ENCODE measurements at places on chromosomes 12 and 14.

DNA sequence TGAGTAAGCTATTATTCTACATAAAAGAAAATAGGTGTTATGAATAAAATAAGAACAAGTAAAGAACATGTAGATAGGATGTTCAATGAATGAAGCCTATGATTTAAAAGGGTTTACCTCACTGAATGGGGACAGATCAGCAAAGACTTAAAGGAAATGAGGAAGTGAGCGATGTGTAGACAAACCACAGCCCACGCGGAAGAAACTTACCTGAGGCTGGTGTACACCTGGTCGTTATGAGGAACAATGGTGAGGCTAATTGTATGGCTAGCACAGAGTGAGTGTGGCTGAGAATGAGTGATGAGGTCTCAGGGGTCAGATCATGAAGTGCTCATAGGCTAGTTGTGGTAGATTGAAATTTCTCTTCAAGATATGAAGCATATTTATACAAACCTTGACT is 221.7 kb downstream of the ALG10B start:
- DNase-seq, result no peak

- DNase-seq, result no peak
Observed at GRCh38 chr12:50707396-50707795, 56.5 kb upstream of the ATF1 start.

GRCh38 chr12:129335773-129336172 is 482.5 kb downstream of the GLT1D1 start:
- no peak for DNase-seq

- peak; percentile 83 for DNase-seq
Observed at GRCh38 chr12:57845478-57846284, 848 bp downstream of the CTDSP2 start.

DNA sequence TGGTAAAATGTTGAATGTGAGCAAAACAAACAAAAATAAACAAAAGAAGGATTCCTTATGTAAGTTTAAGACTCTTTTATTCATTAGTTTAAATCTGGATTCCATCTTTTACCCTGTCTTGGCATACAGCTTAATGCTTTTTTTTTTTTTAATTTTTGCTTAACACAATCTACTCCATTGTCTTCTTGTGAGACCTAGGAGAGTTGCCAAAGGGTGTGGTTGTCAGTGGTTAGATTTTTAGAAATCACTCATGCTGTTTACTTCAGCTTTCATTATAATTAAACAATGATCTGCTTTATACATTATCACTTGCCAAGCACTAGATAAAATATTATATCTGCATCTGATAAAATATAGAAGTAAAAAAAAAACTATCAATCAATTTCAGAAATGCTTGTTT is 77.7 kb upstream of the KITLG start:
- no peak for DNase-seq

GRCh38 chr12:113903381-113903863 is 62.7 kb downstream of the RBM19 start:
- DNase-seq, result no peak

DNA sequence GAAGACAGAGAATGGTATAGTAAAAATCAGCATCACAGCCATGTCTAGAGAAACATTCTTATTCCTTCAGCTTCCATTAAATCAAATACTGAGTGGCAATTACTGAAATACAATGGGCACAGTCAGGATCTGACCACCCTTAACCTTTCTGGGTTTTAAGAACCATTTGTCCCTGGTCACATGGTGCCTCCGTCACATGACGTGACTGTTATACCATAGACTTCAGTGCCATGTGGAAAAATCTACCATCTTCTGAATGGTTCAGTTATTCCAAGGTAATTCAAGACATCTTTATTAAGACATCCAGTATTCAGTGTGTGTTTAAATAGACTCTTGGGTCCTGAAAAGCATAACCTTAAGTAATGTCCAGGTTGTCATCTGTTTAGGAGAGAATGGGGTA is 553.1 kb upstream of the FLRT2 start:
- DNase-seq, result no peak

DNA sequence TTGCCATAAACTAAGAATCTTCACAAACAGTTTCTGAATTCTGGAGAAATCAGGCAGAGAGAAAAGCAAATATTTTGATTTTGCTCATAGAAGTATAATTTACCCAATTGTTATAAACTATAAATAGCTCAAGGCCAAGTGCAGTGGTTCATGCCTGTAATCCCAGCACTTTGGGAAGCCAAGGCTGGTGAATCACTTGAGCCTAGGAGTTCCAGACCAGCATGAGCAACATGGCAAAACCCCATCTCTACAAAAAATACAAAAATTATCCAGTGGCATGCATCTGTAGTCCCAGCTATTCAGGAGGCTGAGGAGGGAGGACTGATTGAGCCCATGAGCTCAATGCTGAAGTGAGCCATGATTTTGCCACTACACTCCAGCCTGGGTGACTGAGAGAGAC is 19.6 kb upstream of the MMP19 start:
- DNase-seq, result no peak

DNA sequence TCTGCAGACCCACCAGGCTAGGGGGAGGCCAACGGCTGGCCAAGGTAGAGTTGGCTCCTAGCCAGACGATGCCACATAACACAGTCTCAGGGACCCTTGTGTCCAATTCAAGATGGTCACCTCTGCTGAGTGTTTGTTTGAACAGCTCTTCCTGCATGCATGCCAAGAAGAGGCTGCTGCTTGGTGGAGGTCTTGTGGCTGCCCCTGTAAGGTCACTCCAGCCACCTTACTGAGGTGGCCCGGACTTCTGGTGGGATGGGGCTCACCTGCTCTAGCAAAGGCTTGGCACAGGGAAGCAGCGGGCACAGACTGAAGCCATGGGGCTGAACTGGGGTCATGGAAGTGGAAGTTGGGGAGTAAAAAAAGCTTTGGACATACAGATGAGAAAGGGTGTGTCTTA is 210.3 kb downstream of the GLT1D1 start:
- no peak for DNase-seq

- DNase-seq, result no peak
Observed at GRCh38 chr12:25054076-25054782, 105.3 kb upstream of the BCAT1 start.

DNA sequence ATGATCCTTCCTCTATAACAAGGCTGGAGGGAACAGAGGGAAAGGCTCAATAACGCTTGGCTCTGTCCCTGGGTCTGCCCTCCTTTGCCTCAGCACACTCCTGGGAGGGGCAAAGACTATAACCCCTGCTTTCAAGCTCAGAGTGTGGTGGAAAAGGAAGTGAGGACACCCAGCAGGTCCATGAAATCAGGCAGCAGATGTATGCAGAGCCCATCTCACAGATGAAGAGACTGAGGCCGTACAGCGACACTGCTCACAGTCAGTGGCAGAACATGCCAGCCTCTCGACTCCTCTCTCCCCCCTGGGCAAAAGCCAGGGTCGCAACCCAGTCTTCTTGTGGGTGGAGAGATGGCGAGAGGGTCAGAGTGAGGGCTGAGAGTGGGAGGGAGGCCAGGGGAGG is 39.8 kb downstream of the SLC6A12 start:
- no peak for DNase-seq

GRCh38 chr14:96826818-96827217 is 29.6 kb downstream of the VRK1 start:
- DNase-seq, result no peak

DNA sequence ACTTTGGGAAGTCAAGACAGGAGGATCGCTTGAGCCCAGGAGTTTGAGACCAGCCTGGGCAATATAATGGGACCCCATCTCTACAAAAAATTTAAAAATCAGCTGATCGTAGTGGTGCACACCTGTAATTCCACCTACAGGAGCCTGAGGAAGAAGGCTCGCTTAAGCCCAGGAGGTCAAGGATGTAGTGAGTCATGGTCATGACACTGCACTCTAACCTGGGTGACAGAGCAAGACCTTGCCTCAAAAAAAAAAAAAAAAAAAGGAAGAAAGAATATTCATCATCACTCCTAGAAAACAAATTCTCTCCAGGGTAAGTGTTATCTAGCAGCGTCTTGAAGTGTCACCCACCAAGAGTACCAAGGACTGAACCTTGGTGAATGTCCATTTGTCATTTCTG is 34.2 kb upstream of the PLXNC1 start:
- no peak for DNase-seq

- peak; percentile 41 for DNase-seq
Observed at GRCh38 chr12:74537126-74537706, 419 bp upstream of the ATXN7L3B start.

DNA sequence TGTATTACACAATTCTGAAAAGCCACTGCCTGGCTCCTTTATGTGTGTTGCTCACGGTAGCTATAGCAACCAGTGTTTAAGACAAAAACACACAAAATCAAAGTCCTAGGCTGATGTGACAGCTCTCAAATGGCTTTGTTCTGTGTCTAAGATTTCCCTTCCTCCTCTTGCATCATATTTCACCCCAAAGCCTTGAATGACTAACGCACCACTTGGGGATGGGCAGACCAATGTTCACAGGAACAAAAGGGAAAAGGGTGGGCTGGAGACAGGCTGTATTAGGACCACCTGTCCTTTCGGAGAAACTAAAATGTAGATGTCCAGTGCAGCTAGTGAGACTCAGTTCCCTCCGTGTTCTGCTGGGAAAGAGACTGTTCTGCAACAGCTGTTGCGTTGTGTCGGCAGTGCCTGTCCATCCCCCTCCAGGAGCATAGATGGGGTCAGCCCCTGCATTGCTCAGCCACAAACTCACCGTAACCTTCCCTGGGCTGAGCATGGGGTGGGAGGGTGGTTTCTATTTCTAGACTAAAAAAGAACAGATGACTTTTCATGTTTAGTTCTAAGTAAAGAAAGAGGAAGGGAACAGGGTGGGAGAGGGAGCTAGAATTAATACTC is 26.8 kb upstream of the DAAM1 start:
- peak; percentile 21 for DNase-seq

DNA sequence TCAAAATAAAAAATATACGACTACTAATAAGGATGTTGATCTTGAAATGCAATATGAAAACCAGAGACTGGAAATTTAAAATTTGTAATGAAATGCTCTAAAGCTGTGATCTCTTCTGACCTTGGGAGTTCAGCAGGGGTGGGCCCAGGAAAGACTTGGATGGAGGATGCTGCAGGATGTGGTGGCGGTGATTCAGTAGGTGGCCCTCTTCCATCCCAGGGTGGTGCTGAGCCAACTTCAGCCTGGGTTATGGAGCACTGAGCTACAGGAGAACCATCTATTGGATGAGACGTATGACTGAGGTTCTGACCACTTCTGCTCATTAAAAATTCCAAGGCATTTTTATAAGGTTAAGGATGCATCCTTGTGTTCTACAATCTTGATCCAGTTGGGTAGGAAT is 6.9 kb upstream of the PDE3A start:
- no peak for DNase-seq

DNA sequence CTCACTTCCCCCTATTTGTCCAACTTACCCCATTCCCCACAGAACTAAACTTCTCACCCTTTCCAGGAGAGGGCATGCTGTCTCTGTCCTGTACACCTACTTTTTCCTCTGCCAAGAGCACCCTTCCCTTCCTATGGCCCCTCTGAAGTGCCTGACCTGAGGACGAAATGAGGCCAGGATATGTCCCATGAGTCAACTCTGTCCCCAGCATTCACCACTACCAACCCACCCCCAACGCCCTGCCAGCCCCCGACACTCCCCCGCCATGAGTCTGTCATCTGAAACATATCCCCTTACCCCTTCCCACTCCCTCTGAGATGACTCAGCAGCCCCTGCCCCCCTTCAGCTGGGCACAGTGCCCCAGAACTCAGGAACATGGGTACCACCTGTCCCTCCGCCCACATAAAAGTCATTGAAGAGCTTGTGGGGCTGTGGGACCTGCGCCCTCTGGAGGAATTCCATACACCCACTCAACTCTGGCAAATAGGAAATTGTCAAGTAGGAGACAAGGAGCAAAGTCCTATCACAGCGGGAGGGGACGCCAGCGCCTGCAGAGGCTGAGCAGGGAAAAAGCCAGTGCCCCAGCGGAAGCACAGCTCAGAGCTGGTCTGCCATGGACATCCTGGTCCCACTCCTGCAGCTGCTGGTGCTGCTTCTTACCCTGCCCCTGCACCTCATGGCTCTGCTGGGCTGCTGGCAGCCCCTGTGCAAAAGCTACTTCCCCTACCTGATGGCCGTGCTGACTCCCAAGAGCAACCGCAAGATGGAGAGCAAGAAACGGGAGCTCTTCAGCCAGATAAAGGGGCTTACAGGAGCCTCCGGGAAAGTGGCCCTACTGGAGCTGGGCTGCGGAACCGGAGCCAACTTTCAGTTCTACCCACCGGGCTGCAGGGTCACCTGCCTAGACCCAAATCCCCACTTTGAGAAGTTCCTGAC is 26.3 kb downstream of the ITGA7 start:
- DNase-seq, result peak; percentile 89

- no peak for DNase-seq
Observed at GRCh38 chr12:46558677-46559076, 186.1 kb upstream of the SLC38A2 start.

GRCh38 chr12:102417055-102417454 is 63.3 kb downstream of the IGF1 start:
- DNase-seq, result no peak

- DNase-seq, result no peak
Observed at GRCh38 chr12:59452746-59453145, 143.1 kb upstream of the SLC16A7 start.

DNA sequence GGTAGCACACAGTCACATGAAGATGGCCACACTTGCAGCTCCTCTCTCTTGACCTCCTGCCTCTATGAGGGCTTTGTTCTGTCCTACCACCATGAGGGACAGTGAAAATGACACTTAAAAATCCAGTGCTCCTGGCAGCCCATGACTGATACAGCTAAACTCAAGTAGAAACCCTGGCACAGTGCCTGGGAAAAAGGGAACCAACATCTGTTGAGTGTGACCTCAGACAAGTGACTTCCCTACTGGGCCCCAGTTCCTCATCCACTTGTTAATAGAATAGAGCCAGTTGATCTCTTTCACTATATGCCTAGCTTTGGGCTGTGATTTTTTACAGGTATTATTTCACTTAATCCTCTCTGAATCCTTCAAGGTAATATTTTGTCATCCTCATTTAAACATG is 4.8 kb downstream of the GUCY2C start:
- DNase-seq, result no peak

- DNase-seq, result no peak
Observed at GRCh38 chr14:98140862-98141530, 1131.0 kb downstream of the BCL11B start.

DNA sequence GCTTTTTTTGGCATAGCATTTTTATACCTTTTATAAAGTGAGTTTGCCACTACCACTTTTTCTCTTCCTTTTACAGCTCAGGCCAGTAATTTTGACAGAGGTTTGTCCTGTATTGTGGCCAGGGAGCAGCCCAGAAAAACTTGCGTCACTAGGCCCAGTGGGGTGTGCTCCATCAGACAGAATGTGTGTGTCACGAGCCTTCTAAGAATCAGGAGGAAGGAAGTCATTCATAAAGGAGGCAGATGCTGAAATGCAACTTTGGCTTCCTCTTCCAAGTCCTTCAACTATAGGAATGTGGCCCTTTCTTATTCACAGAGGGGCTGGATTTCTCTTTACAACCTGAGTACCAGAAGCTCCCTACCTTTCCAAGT is 10.1 kb upstream of the RAB35 start:
- no peak for DNase-seq

GRCh38 chr12:100797246-100797645 is 2.7 kb downstream of the ANO4 start:
- DNase-seq, result peak; percentile 16

Data from neural progenitor cell (in vitro differentiated cells).